Cardiac septum (tissue), 1 donor: ENCODE measurements at places on chromosomes 2 and 18.

- no peak for DNase-seq
Measured at GRCh38 chr2:58073751-58074150, 27.1 kb downstream of the VRK2 start.

- no peak for DNase-seq
Measured at GRCh38 chr2:175350105-175350504, 168.6 kb upstream of the ATP5MC3 start.

- DNase-seq, result no peak
Measured at GRCh38 chr2:156489750-156490465, 53.7 kb downstream of the GPD2 start.

GRCh38 chr2:124241-124880, 78.1 kb upstream of the FAM110C start:
- DNase-seq, result no peak

DNA sequence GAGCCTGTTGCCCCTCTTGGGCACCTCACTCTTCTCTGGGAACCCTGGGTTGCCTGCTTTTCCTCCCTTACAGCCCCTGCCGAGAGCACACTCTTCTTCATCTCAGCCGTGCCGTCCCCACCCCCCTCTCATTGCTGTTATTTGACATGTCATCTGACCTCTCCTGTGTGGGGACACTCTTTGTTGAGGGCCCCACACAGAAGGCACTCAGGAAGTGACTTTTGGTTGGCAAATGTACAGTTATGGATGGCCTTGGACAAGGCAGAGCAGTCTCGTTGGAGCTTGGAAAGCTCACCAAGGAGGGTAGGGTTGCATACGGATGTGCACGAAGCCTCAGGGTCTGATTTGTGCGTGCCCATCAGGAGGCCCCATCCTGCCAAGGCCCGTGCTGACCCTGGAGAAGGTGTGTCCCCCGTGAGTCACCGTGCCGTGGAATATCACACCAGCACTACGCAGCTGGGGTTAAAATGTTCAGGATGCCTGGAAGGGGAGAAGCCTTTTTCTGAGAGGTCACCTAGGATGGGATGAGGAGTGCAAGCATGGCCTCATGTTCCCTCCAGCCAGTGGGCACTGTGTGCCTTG, 93.9 kb downstream of the CTIF start:
- peak; percentile 43 for DNase-seq

DNA sequence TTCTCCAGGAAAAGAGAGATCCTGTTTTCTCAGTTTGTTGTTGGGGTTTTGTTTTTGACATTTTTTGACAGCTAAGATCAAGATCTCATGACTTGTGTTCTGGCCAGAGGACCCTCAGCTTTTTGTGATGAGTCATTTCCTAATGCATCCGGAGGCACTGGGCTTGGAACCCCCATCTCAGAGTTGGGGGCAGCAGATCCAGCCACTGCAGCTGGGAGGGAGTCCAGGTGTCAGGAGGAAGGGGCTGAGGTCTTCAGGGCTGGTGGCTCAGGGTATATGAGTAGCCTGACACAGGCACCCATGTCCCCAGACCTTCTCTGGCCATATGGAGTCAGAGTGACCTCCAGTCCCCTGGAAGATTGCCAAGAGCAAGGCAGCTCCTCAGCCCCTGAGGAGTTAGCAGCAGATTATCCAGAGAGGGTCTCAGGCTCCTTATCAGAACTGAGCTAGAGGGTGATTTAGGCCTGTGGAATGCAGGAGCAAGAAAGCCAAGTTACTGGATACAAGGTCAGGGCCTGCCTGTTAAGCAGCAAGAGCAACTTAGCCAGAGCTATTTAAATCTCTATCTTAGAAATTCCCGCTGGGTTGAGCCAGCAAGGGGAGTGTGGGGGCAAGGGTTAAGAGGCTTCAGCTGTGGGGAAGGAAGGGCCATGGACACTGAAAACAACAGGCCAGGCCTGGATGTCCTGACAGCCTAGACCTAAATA, 62.4 kb downstream of the TANC1 start:
- peak; percentile 78 for DNase-seq

- no peak for DNase-seq
Measured at GRCh38 chr2:26245810-26246209, 1.1 kb downstream of the HADHB start.

GRCh38 chr18:55522011-55522410, 66.0 kb downstream of the TCF4 start:
- DNase-seq, result no peak

DNA sequence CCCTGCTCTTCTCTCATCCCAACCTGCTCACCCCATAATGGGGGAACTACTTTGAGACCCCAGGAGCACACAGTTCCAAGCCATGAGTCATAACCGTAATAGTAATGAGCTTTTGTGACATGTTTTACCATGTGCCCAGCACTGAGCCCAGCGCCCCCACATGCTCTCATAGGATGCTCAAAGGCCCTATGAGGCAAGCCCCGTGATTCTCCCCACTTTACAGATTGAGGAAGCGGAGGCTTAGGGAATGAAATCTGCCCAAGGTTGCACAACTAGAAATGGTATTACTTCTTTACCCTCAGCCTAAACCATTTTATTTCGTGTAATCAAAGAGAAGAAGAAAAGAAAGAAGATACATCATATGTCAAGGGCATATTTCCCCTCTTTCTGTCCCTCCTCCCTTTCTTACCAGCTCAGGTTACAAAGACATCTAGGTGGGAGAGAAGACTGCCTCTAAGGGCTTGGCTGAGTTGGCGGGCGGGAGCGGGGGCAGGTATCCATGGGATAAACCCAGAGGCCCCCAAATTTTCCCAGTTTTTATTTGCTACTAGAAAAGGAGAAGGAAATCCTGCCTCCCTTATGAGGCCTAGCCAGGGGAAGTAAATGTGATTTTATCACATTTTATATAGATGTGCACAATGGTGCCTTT, 24.2 kb downstream of the BCL11A start:
- no peak for DNase-seq

GRCh38 chr2:128548461-128548891, 229.8 kb upstream of the HS6ST1 start:
- no peak for DNase-seq

GRCh38 chr2:39780825-39781600, 2.0 kb upstream of the THUMPD2 start:
- no peak for DNase-seq

DNA sequence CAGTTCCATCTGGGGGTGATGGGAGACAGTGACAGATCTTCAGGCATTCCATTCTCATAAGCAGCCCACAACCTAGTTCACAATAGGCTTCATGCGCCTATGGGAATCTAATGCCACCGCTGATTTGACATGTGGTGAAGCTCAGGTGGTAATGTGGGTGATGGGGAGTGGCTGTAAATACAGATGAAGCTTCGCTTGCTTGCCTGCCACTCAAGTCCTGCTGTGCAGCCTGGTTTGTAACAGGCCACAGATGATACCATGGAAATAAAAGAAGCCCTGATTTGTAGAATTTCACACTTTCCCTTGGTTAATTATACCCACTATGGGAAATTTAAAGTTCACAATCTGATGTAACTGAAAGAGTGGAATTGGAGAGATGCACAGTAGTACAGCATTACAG, 40.5 kb upstream of the CXXC1 start:
- DNase-seq, result no peak

DNA sequence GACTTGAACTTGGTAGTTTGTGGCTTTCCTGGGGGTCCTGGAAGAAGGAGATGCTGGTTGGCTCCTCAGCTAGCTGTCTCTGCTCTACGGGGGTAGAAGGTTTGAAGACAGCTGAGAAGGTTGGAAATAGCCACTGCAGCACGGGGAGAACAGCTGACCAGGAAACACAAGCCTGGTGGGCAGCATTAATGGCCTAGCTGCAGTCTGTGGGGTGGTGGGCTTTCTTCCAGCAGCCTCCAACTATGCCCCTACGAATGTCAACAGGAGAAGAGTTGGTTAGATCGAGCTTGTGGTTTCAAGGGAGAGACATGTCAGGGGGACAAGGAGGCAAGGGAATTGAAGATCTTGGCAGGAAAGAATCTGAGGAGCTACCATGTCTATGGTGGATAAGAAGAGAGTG, 38.9 kb downstream of the PMAIP1 start:
- no peak for DNase-seq

DNA sequence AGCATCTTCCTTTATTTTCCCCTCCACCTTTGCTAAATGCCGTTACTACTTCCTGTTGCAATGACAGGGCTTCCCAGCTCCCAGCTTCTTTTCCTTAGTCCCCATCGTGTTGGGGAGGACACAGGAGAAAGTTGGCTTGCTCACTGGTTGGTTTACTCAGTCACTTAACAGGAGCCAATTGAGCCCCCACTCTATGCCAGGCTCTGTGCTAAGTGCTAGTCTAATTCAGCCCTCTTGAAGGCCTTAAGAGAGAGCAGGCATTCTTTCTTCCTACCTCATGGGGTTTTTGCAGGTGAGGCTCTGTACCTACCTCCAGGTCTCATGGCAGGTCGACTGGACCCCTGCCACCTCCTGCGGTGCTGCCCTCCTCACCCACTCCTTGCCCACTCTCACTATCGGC, 20.1 kb downstream of the TANC1 start:
- no peak for DNase-seq

GRCh38 chr2:33321876-33322483, 154.5 kb upstream of the RASGRP3 start:
- no peak for DNase-seq

DNA sequence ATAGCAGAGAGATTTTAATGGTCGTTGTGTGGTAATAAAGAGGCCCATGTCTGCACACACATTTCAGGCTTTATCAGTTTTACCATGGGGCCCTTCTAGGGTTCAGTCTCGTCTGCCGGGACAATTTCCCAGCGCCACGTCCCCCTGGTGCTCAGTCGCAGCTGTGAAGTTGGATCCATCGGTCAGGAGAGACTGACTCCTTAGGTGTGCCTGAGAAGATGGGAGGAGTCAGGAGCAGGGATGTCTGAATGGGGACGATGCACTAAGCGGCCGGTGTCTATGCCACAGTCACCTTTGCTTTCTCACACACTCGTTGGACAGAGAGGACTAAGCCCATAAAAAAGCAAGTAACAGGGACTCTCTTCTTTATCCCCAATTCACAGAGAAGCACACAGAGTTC, 71.4 kb downstream of the TWIST2 start:
- peak; percentile 24 for DNase-seq

- DNase-seq, result peak; percentile 73
Measured at GRCh38 chr2:10267551-10268465, 34.9 kb upstream of the HPCAL1 start.

DNA sequence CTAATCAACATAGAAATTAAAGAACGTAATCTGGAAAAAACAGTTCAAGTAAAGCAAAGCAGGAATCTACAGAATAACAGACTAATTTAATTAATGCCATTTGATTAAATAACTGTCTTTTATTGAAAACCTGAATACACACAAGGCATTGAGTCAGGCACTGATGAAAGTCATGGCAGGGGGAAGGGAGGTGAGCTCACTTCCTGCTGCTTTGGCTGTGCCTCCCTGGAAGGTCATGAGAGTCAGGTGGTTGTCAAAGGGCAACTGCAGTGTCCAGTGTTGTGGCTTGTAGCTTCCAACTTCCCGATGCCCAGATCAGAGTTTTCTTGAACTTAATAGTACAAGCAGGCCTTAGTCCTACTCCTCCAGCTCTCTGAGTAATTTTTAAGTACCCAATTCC, 180.9 kb downstream of the PID1 start:
- no peak for DNase-seq

DNA sequence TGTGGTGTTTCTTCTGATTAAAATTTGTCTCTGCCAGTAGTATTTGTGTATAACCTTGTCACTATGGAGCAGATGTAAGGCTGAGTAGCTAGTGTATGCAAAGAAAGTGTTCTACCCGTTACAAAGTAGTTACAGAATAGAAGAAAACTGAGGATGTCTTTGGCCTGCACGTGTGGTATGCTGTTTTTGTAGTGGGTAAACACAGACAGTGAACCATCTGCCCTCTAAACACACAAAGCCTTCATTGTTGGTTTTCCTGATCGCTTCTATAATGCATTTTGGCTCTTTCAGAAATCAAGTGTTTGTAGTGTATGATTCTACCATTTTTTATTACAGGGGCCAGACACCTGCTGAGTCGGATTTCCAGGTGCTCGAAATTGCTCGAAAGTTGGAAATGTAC, 61.5 kb downstream of the FARP2 start:
- no peak for DNase-seq

DNA sequence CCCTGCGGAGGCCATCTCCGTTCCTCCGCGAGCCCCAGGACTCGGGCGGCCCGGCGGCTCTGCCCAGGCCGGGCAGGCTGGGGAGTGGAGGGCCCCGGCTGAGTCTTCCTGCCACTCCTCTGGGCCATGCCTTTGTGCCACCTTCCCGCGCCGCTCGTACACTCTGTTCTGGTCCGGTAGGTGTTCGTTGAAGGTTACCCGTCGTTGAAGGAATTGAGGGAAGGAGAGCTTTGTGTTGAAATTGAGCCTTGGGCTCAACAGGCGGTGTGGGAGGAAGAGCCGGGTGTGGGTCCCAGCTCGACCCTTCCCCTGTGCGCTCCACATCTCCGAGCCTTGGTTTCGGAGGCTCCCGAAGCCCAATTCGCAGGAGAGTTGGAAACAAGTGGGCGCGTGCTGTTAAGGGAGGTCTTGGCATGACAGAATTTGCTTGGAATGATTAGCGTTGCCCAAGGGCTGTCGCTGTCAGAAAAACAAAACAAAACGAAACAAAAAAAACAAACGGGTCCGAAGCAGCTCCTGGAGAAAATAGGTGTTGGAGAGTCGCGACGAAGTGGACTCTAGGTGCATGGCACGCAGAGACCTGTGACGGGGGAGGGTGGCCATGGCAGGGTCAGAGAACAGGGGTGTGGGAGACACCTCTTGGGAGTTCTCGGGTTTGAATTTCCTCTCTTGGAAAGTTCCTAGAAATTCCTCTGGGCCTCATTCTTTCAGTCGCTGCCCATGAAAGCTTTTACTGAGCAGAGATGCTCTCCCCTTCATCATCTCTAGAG, 1.2 kb upstream of the MZT2A start:
- DNase-seq, result no peak

DNA sequence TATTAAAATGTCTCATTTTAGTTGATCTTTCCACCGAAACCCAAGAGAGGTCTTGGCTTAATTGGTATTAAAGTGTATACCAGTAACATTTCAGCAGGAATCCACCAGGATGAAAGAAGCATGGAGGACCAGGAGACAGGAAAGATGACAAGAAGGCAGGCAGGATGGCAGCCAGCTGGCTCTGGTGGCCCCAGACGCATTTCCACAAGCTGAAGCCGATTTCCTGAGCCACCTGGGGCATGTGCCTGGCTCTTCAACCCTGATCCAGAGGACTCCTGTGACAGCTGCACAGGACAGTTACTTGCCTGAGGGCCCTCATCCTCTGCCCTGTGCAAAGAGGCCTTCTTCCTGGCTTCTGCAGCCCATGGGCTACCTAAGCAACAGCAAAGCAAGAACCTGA, 56.9 kb upstream of the NFU1 start:
- DNase-seq, result no peak

DNA sequence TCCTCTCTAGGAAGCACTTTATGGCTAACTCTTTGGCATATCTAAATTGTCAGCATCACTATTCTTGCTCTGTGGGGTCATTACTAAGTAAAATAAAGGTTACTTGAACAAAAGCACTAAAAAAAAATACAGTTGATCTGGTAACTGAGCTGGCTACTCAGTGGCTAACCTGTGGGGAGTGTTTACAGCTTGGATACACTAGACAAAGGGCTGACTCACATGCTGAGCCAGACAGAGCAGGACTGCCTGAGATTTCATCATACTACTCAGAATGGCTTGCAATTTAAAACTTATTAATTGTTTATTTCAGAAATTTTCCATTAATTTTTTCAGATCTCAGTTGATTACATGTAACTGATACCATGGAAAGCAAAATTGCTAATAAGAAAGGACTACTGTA, 1690.4 kb upstream of the SLC39A10 start:
- DNase-seq, result no peak

GRCh38 chr2:231168460-231169139, 29.8 kb upstream of the ARMC9 start:
- DNase-seq, result no peak
